ENCODE measurements at places on chromosomes 1 and 21.
A peak's percentile ranks its signal among the peaks of the same experiment; 100 is the strongest.

DNA sequence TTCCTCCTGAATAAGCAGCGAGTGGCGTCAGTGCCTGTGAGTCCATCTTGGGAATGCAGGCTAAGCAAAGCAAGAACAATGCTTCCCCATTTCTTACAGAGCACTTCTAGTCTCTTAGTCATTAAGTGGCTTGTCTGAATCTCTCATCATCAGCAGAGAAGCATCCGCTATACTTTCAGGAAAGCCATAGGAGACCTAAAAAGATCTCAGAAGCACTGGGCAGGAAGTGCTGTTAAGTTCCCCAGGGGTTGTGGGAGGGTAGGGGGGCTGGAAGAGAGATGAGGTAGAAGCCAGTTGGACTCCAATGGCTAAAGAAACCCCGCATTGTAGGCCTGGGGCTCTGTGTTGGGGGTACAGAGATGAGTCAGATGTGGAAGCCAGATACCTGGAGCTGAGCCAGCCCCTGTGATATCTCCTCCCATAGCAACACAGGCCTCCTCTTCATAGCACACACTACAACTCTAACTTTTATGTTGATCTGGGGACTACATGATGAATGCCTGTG, 44.9 kb downstream of the SYT6 start:
- DNase-seq: no peak
- peaks cover 2% of the 10 kb centered on the region for H3K27me3 ChIP-seq
- peaks cover 12% of the 10 kb centered on the region for H3K4me1 ChIP-seq
- no peak overlapping the region for H3K27ac ChIP-seq
- H3K4me3 ChIP-seq: no peak overlapping the region

GRCh38 chr21:36035381-36035791, 24.9 kb downstream of the SETD4 start:
- no peaks in the 10 kb centered on the region for H3K27me3 ChIP-seq
- no peak for DNase-seq
- H3K4me3 ChIP-seq: no peak overlapping the region

GRCh38 chr1:213166852-213167251, 115.8 kb downstream of the RPS6KC1 start:
- no peaks in the 10 kb centered on the region for H3K36me3 ChIP-seq
- H3K27me3 ChIP-seq: no peaks in the 10 kb centered on the region
- no peak overlapping the region for H3K4me3 ChIP-seq
- H3K27ac ChIP-seq: no peak overlapping the region
- H3K4me1 ChIP-seq: no peaks in the 10 kb centered on the region

- H3K27ac ChIP-seq: peak overlapping the region; percentile 62
- peaks cover 2% of the 10 kb centered on the region for H3K4me1 ChIP-seq
- peaks cover 20% of the 10 kb centered on the region for H3K36me3 ChIP-seq
- no peak for DNase-seq
- no peak overlapping the region for H3K4me3 ChIP-seq
- H3K27me3 ChIP-seq: no peaks in the 10 kb centered on the region
These were observed 20.8 kb downstream of the ACADM start for GRCh38 chr1:75745276-75745675.

DNA sequence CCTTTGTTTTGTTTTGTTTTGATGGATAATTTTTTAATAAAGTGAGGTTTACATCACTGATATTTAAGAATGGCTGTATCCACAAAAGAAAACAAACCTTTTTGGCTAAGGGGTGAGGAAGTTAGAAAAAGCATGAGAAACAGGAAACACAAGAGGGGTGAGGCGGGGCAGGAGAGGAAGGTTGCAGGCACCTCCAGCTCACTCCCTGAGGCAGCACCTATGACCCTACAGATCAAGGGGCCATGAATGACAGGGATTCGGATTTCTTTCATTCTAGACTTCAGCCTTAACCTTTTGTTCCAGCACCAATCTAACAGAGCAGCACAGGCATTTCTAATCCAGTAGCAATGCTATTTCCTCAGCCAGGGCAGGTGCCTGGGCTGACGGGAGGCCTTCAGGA, 4.4 kb downstream of the CLCA4 start:
- H3K4me1 ChIP-seq: no peaks in the 10 kb centered on the region
- H3K27me3 ChIP-seq: no peaks in the 10 kb centered on the region
- DNase-seq: no peak
- H3K4me3 ChIP-seq: no peak overlapping the region
- no peaks in the 10 kb centered on the region for H3K36me3 ChIP-seq

DNA sequence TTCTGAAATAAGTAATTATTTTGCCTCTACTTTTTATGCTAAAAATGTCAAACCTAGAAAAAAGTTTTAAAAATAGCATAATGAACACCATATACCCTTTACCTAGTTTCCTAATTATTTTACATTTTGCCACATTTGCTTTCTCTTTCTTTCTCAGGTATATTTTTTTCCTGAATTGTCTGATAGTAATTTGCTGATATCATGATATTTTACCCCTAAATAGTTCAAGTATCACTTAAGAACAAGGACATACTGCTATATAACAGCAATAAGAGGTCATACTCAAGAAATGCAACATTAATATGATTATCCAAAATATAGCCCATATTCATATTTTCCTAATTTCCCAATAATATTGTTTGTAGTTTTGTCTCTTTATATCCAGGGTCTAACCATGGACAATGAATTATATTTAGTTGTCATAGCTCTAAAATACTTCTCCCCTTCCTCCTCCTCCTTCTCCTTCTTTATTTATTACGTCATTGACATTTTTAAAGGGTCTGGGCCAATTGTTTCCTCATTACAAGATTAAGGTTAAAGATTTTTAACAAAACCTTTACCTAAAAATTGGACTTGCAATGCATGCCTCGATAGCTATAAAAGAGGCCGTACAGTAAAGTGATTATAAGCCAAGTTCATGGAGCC, 20.3 kb upstream of the SMYD2 start:
- no peak overlapping the region for H3K4me3 ChIP-seq
- no peak for DNase-seq
- peaks cover 19% of the 10 kb centered on the region for H3K4me1 ChIP-seq
- H3K27me3 ChIP-seq: peaks cover 53% of the 10 kb centered on the region

- no peak overlapping the region for H3K4me3 ChIP-seq
- no peak overlapping the region for H3K27ac ChIP-seq
- H3K4me1 ChIP-seq: no peaks in the 10 kb centered on the region
- H3K27me3 ChIP-seq: no peaks in the 10 kb centered on the region
- peaks cover 55% of the 10 kb centered on the region for H3K36me3 ChIP-seq
These were observed 30.2 kb upstream of the ADAM30 start for GRCh38 chr1:119926553-119926952.

DNA sequence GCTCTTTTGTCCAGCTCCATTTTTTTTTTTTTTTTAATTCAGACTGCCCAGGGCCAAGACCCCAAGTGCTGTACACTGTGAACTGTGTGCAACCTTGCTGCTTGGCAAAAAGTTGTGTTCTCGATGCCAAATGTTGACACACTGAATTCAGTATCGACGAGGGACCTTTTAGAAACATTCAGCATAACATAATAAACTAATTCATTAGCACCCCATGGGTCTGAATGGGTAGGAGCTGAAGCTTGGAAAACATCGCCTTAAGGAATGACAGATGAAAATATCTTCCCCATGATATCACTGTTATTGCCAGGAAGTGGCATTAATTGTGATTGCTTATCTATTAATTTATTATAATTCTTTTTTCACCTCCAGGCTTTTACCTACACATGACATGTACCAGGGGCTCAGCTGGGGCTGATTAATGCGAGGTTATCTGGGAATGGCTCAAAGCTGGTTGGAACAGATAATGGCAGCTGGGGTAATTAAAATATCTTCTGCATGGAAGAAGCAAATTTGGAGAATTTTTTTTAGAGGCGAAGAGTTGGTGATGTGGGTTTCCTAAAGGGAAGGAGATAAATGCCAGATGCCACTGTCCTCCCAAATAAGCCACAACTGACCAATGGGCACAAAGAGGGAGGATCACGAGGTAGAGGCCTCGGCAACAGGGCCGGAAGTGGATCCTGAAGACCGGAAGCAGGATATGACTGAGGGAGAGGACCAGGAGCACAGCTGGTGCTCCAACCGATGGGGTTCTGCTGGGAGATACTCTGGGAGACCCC, 169.3 kb downstream of the GRIK3 start:
- no peak for DNase-seq
- no peaks in the 10 kb centered on the region for H3K27me3 ChIP-seq
- H3K27ac ChIP-seq: no peak overlapping the region

- peak overlapping the region; percentile 44 for H3K4me3 ChIP-seq
- peak overlapping the region; percentile 25 for H3K27ac ChIP-seq
- H3K4me1 ChIP-seq: peaks cover 33% of the 10 kb centered on the region
- no peaks in the 10 kb centered on the region for H3K27me3 ChIP-seq
- DNase-seq: no peak
These were observed 3.6 kb downstream of the CERS2 start for GRCh38 chr1:150970808-150971582.
